Kidney epithelial cell (primary cell): ENCODE measurements at places on chromosomes 1 and 21.

GRCh38 chr1:52264530-52265115 lies 101.4 kb downstream of the CC2D1B start:
- no peak for DNase-seq

DNA sequence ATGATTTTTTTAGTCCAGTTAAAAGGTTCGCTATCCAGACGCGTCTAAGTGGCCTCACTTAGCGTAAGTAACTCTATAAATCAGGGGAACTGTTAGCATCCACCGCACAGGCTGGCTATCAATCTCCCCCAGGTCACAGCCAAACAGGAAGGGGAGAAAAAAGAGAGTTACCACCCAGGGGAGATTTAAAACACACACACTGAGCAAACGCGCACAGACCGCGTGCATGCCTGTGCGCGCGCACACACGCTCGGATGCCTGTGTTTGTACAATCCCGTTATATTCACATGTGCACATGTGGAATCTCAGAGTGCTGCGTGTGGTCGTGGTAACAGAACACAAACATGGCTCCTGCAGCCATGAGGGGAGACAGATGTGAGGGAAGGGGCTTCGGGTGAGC lies 125.4 kb downstream of the CASZ1 start:
- DNase-seq = no peak

DNA sequence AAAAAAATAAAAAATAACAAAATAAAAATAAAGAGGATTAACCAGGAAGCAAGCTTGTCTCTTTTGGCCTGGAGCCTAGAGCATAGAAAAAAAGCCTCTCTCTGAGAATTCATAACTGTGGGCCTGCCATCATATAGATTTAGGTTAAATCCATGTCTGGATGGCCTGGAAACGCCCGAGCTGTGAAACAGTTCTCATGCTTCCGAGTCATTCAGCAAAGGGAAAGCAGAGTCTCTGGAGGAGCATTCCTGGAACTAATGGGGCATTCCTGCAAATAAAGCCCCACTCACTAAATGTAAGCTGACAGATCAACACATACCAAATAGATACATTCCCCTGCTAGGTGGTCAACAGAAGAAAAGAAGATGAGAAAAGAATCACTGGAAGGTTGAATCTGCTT lies 75.8 kb upstream of the GNG4 start:
- DNase-seq = no peak

GRCh38 chr1:239084459-239085080 lies 301.8 kb upstream of the CHRM3 start:
- DNase-seq = no peak

- no peak for DNase-seq
These were observed 406.1 kb downstream of the RPS6KC1 start for GRCh38 chr1:213457186-213457585.

GRCh38 chr1:157137046-157137407 lies 1.2 kb downstream of the ETV3 start:
- no peak for DNase-seq

DNA sequence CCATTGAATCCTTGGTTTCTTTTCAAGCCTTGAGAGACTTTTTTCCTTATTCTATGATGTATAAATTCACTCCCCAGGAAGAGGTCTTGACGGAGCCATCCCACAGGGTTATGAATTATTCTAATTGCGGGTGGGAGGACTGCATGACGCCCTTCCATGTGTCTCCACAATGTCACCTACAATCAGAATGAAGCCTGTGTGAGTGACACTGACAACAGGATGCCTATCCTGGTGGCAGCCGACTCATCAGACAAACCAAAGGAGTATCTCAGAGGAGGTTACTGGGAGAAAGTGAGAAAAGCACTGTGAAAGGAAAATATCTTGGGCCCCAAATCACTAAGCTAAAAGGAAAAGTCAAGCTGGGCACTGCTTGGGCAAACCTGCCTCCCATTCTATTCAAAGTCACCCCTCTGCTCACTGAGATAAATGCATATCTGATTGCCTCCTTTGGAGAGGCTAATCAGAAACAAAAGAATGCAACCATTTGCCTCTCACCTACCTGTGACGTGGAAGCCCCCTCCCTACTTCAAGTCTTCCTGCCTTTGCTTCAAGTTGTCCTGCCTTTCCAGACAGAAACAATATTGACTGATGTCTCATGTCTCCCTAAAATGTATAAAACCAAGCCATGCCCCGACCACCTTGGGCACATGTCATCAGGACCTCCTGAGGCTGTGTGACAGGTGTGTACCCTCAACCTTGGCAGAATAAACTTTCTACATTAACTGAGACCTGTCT lies 98.4 kb downstream of the SMYD2 start:
- no peak for DNase-seq

- no peak for DNase-seq
These were observed 33.4 kb downstream of the CD247 start for GRCh38 chr1:167484726-167485502.

DNA sequence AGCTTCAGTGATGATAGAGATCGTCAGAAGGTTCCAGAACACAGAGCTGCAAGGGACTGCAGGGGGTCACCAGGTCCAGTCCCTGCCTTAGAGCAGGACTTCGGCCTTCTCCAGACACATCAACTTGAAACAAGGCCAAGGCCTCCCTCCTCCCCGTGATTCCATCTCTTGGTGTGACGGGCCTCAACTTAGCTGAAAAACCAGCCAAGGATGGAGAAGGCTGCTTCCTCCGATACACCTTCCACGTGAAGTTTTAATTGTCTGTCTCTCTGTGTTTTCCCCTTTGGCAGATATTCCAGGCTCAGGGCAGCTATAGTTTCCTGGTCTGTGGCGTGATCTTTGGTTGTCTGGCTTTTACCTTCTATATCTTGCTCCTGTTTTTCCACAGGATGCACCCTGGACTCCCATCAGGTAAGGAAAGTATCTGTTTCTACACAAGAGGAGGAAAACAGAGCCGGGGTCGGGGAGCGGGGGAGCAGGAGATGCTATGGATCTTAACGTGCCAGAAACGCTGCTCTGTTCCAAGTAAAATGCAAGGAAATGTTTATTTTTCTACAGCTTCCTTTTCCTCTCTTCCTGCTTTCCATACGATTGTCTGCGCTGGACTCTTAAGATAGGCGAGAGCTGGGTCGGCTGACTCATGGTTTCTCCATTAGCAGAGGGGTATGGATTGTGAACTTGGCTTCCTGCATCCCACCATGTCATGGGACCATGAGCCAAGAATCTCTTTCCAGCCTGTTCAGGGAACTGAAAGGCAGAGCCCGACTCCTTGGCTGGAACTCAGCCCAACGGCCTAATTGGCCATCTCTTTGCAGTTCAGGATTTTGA lies 32.8 kb downstream of the ELK4 start:
- no peak for DNase-seq

DNA sequence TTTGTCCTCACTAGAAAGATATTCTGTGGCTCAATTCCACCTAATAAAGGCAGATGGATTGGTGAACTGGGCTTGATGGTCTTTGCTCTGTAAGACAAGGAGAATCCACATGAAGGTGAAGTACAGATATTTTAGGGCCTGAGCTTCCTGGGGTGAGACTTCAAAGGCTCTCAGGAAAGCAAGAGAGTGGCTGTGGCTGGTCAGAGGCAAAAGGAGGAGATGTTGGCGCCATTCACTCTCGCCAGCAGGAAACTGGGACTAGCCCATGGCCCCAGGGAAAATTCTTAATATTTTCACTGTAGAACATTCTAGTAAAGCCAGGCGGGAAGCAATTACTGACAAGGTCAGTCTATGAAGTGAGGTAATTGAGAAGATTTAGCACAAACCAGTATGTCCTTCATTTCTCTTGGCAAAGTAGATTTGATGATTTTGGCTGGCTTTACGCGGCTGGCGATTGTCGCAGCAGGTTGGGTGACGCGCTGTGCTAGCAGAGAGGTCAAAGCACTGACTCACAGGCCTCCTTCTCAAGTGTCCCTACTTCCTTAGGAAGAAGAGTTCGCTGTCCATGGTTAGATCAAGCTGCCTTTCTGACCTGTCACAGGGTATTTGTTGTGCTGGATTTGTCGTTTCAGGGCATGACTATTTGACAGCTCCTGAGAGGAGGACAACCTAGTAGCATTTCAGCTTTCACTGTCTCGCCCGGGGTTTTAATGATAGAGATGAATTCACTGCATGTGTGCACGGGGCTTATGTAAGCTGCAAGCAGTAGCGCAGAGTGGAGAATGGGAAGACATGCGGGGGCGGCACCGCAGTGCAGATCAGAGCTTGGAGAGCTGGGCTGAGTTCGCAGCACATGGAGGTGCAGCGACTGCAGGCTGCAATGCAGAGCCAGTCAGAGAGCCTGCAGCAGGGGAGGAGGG lies 32.7 kb downstream of the XCL1 start:
- DNase-seq = peak; percentile 41

DNA sequence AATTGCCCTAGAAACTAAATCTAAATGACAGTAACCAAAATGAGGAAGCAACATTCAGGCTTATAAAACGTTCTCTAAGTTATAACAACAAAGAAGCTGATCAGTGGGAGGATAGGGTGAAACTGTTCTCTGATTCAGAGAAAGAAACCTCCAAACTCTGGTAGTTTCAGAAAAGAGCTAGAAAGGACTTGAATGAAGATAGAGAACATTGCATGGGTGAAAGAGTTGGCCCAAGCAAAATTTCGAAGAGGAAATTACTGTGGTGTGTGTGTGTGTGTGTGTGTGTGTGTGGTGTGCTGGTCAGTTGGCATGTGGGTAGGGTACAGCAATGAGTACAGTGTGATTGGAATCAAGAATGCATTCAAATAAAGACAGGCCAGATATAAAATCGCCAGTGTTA lies 16.5 kb upstream of the SPAG17 start:
- DNase-seq = no peak

- DNase-seq = no peak
These were observed 11.1 kb downstream of the AMY2B start for GRCh38 chr1:103582464-103582863.

DNA sequence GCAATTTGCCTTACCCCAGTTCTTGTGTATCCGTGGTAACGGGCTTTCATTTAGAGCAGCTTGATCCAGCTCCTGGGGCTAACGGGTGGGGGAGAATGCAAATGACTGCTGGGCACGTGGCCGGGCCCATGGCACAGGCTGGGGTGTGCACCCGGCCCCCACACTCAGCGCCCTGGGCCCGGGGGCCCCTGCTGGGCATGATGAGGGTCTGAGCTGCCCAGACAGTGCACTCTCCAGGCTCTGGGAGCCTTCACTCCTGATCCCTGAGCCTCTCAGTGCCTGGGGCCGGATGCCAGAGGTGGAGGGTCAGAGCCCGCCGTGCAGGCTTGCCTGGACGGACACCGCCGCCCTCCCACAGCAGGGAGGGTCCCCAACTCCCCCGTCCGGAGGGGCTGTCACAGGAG lies 20.1 kb upstream of the PEX10 start:
- no peak for DNase-seq

GRCh38 chr21:33403786-33404585 lies 773 bp downstream of the IFNGR2 start:
- DNase-seq = no peak

GRCh38 chr1:78620666-78621065 lies 418 bp downstream of the IFI44L start:
- DNase-seq = no peak

DNA sequence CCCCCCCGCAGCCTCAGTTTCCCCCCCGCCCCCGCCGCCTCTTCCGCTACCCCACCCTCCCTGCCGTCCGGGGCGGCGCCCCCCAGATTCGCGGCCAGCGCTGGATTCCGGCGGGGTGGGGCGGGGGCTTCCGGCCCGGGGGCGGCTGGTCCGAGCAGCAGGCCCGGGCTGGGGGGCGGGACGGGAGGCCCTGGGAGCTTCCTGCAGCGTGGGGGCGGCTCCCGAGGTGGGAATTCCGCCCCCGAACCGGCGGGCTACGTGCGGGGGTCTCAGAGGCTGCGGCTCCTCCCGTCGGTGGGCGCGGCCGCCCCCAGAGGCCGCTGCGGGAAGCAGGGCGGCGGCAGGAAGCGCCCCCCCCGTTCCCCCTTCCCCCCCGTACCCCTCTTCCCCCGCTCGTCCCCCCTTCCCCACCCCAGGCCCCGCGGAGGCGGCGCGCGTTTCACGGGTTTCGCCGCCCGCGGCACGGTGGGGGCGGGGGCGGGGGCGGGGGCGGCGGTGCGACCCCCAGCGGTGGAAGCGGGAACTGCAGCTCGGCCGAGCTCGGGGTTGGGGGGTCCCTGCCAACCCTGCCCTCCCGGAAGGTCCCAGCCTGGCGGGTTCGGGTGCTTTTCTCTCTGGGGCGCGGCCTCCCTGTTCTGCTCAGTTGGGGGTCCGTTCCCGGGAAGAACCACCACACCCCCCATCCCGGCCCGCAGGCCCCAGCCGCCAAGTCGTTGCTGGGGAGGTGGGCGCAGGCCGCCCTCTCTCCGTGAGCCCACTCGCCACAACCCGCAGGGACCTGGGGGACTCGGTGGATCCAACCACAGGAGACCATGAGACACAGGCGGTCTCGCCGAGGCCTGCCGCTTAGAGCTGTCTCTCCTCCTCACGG lies 76.3 kb downstream of the MORN1 start:
- no peak for DNase-seq

DNA sequence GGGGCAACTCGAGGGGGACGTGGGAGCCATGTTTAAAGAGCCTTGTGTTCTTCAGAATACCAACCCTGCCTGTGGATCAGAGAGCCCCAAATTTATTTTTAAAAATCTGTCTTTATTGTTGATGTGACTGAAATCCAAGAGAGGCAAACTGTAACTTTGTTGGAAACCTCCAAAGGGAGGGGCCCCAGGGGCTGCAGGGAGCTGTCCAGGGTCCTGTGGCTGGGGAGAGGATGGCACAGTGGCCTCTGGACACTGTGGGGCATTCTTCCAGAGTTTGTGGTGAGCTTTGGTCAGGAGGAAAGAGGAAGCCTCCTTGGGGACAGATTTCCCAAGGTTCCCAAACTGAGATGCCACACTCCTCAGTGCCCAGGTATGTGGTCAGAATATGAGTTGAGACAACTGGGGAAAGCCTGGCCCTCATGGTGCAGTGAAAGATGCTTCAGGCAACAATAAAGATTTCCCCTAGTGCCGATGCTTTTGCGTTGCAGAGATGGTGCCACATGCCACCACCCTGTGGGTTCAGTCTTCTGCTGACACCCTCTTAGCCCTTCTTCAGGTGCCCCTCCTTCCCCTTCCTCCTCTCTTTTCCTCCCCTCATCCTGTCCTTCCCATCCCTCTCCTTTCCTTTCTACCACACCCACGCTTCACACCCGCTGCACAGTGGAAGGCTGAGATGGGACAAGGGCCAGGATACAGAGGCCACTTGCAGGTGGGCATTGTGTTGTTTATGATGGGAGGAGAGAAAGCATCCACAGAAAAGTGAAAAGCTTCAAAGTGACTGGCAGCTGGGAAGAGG lies 122.1 kb downstream of the UCK2 start:
- DNase-seq = no peak

DNA sequence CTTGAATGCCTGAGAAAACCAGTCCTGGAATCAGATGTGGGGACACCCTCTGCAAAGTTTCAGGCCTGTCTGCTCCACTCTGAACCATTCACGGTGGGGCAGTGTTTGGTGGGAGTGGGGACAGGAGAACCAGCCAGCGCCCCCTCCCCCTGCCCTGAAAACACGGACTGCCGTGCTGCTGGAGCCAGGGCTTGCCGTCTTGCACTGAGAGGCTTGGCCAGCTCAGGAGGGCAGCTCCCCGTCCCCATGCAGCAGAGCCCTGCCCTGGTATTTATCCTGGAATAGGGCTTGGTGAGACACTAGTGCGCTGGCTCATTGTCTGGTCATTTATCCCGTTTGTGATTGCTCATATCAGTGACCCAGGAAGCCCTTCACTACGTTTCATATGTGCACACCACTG lies 3.9 kb downstream of the S100B start:
- no peak for DNase-seq
